ENCODE measurements at places on chromosomes 4 and X.
A peak's percentile ranks its signal among the peaks of the same experiment; 100 is the strongest.

- peak; percentile 77 for DNase-seq
Observed at GRCh38 chrX:46408553-46409407, 136.4 kb downstream of the ZNF674 start.

DNA sequence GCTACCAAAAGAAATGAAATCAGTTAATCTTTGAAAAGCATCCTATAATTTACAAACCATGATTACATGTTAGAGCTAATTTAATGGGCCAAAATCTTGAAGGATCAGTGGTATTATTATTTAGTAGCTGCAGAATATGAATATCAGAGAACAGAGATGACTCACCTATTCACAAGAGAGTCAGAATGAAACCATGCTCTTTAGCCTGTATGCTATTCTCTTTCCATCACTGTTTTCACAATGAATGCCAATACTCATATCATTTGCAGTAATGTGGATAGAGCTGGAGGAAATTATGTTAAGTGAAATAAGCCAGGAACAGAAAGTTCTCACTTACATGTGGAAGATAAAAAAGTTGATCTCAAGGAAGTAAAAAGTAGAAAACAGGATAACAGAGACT lies 414.1 kb downstream of the CENPC start:
- DNase-seq, result no peak

DNA sequence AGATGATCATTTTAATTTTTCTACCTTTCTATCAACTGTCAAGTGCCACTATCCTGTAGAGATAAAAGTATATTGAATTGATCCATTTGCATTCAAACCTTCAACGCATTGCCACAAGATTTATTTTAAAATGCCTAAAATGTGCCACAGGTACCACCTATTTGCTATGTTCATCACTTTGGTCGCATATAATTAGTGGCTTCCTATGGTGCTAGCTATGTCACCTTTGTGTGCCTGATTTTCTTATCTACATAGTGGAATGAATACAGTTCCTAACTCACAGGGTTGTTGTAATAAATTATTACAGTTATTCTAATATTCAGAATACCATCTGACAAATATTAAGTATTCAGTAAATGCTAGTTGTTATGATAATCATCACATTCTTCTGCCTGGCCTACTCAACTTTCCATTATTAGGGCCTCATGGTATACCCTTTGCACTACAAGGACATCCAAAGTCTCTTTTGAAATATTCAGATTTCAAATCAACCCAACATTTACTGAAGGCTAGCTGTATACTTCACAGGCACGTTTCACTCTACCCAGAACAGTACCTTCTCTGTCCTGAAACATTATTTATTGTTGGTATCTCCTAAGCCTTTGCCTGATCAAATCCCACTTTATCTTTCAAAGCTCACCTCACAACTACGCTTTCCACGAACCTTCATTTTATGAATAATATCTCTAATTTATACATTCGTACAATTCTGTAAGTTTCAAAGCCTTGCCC lies 62.4 kb downstream of the ANXA10 start:
- DNase-seq, result no peak

- no peak for DNase-seq
Observed at GRCh38 chr4:6137027-6137746, 63.2 kb downstream of the JAKMIP1 start.

GRCh38 chrX:22666441-22666840 lies 333.3 kb upstream of the DDX53 start:
- peak; percentile 82 for DNase-seq

DNA sequence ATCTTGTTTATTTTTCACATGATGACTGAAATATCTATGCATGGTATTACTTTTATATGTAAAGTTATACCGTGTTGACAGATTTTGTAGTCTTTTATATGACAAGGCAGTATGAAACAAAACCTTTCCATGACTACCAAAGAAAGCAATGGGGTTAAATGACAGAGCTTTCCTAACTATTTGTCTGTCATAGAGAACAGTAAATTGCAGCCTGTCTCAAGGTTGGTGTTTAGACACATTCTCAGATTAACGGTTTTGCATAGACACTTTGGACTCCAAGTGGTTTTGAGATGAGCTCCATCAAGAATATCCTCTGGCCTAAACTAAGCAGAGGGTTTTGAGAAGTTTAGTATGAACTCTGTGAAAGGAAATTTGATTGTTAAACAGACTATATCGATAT lies 180.7 kb upstream of the TENM3 start:
- DNase-seq, result no peak

- peak; percentile 82 for DNase-seq
Observed at GRCh38 chr4:152454398-152455011, 81.4 kb downstream of the FBXW7 start.

GRCh38 chr4:122635205-122635604 lies 14.3 kb upstream of the IL21 start:
- no peak for DNase-seq

DNA sequence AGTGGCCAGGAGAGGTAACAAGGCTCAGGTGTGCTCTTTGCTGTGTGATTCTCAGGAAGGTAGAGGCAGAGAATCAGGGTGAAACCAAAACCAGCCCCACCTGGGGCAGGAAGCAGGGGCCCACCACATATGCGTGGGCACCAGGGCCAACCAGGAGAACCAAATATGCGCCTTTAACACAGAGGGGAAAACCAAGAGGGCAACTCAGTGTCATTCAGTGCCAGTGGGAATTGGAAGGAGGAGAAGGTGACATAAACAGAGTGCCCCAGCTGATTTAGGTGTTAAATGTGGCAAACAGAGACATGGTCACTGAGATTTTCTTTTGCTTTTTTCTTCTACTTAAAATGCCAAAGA lies 106.8 kb upstream of the MAMLD1 start:
- DNase-seq, result no peak

- DNase-seq, result peak; percentile 99
Observed at GRCh38 chrX:49163555-49164419, 1.2 kb downstream of the MAGIX start.

DNA sequence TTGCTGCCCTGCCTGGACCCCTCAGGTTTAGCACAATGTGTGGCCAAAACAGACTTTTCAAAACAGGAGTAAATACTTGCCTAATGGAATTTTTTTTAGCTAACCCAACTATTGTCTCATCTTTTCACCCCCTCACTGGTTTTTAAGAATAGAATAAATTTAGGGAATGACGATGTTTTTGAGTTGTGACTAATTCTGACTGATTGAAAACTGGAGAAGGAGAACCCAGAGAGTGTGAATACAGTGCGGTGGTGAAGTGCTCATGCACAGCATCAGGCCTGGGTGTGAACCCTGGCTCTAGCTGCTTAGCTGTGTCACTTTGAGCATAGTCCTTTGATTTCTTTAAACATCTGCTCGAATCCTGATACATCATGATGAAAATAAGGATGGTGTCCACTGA lies 10.5 kb downstream of the ANTXR2 start:
- no peak for DNase-seq

- DNase-seq, result no peak
Observed at GRCh38 chrX:7965436-7965835, 38.2 kb upstream of the PNPLA4 start.

GRCh38 chrX:20639115-20639514 lies 372.4 kb upstream of the RPS6KA3 start:
- no peak for DNase-seq

DNA sequence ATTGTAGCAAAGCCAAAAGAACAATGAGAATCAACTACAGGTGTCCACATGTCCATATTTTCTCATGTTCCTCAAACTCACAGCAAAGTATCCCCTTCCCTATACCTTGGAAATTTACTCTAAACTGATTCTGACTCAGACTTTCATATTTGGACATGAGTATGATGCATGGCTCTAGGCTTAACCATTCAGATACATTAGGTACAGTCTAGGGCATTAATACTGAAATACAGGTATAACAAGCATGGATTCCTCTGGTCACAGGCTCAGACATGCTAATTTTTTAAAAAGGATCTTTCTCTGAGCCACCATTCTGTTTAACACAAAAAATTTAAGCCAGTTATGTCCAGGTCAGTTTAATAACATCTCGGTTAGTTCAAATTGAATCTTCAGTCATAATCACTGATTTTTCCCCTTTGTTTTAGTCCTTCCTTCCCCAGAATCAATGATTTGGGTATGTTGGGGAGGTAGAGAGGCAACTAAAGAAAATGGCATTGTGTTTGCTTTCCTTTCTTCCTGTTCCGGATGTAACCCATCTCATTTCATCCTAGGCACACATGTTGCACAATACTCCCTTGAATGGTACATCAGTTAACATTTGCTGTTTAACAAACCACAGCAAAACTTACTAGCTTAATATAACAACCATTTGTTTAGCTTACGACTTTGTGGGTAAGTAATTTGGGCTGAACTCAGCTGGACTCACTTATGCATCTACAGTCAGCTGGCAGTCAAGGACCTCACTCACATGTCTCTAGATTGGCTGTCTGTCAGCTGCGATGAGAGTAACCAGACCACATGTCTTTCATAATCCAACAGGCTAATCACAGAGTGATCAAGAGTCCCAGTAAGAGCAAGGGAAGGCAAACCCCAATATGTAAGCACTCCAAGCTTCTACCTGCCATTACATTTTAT lies 75.3 kb upstream of the GRIA3 start:
- DNase-seq, result no peak

- peak; percentile 23 for DNase-seq
Observed at GRCh38 chr4:119244832-119245231, 32.3 kb downstream of the USP53 start.

DNA sequence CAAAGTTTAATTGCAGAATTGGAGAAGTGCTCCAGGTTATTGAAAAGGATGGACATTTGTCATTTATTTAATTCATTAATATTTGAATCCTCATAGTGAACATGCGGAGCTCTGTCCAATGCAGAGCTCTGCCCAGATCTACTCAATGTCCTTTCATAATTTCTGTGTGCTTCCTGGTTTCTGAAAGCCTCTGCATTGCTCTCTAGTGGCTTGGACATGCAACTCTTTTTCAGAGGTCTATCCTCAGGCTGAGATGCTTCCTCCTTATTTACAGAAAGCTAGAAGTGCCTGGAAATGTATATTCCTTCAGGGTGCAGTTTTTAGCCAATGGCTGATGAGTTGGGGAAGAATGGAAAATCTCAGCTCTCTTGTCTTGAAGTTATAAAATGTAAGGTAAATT lies 786.1 kb upstream of the AADAT start:
- peak; percentile 70 for DNase-seq

DNA sequence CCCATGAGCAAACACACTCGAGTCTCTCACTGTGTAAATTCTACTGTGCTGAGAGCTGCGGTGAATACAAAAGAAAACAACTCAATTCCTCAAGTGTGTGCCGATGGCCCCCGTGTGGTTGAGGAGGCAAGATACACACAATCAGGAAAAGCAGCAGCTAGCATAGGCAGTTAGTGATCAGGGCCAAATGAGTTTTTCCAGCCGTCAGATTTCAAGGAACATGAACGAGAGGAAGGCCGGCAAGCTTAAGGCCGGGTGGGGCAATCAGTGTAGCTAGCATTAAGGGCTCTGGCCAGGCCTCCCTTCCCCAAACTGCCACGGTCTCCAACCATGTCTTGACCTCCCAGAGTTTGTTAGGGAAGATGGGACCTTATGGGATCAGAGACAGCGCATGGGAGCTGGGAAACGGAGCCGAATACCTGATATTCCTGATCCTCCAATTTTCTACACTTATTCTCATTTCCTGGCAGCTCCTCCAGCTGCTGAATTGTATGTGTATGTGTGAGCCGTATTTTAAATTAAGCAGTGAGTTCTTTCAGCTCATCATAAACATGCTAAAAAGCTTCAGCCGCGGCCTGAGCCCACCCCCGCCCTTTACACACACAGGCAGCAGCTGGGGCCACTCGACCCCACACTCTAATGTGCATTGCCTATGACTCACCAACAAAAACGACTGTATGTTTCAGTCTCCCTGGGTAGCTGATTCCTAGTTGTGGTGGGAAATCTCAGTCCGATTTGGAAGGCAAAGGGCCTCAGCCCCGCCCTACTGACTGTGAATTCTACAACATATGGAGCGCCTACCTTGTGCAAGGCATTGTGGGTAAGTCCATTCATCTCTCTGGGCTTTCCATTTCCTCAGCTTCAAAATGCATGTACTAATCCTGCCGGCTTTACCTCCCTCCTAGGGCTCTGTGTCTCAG lies 59.9 kb downstream of the RTL9 start:
- DNase-seq, result peak; percentile 57

GRCh38 chr4:184322328-184323025 lies 104.8 kb upstream of the ENPP6 start:
- DNase-seq, result no peak

- DNase-seq, result no peak
Observed at GRCh38 chr4:184695178-184695896, 38.6 kb downstream of the CENPU start.

GRCh38 chr4:76594173-76594572 lies 159.1 kb downstream of the SHROOM3 start:
- DNase-seq, result no peak

GRCh38 chr4:125115941-125116340 lies 198.8 kb upstream of the FAT4 start:
- no peak for DNase-seq

DNA sequence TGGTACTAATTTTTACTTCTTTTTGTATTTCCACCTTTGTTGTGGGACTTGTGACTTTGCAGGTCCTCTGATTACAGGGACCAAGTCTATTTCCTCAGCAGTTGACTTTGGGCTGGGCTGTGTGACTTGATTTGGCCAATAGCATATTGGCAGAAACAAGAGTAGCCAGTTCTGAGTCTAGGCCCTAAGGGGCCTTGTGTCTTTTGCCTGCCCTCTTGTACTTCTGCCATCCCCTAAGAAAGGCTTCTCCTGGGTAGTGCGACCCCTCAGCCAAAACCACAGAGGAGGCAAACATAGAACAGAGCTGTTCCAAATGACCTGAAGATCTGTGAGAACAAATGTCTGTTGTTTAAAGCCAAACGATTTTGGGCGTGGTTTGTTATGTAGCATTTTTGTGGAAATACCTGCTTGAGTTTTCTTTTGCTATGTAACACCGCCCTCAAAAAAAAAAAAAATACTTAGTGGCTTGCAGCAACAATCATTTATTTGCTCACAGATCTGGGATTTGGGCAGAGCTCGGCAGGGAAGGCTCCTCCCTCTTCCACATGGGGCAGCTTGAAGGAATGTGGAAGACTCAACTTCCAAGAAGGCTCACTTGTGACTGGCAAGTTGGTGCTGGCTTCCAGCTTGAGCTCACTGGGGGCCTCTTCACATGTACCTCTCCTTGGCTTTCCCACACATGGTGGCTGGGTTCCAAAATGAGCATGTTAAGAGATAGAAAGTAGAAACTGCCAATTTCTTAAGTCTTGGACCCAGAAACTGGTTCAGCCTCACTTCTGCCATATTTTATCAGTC lies 423.0 kb upstream of the CNKSR2 start:
- DNase-seq, result no peak

DNA sequence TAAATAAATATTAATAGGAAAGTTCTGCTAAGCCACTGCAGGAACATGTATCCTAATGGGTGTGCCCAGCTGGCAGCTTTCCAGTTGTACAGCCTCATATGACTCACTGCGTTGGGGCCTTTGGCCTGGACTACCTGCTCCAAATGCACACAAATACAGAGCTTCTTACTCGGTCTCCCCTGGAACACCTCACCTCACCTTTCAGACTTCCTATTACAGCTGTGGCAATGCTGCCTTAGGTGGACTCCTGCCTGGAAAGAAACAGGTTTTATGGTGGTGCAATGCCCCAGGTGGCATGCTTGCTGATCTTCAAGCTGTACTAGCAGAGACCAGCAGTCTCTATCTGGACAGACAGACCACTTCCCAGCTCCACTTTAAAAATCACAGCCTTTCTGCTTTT lies 85.7 kb upstream of the EXOC1L start:
- peak; percentile 87 for DNase-seq

GRCh38 chr4:48693856-48694574 lies 86.1 kb downstream of the FRYL start:
- DNase-seq, result no peak

- peak; percentile 80 for DNase-seq
Observed at GRCh38 chr4:134201216-134202161, at the start of gene PABPC4L. Gene PABPC4L (minus strand): TSS chr4:134201789. CDS start chr4:134201019, 770 bp downstream.

Measured in OCI-M1 (cell line).